Stimulated activated CD8-positive, alpha-beta memory T cell treated with anti-CD3 and anti-CD28 coated beads, Interleukin-12 subunit alpha, Interleukin-12 subunit beta, amount 100 ng/mL, for 4 hours (primary cell): ENCODE measurements at places on chromosomes 6 and 20.

DNA sequence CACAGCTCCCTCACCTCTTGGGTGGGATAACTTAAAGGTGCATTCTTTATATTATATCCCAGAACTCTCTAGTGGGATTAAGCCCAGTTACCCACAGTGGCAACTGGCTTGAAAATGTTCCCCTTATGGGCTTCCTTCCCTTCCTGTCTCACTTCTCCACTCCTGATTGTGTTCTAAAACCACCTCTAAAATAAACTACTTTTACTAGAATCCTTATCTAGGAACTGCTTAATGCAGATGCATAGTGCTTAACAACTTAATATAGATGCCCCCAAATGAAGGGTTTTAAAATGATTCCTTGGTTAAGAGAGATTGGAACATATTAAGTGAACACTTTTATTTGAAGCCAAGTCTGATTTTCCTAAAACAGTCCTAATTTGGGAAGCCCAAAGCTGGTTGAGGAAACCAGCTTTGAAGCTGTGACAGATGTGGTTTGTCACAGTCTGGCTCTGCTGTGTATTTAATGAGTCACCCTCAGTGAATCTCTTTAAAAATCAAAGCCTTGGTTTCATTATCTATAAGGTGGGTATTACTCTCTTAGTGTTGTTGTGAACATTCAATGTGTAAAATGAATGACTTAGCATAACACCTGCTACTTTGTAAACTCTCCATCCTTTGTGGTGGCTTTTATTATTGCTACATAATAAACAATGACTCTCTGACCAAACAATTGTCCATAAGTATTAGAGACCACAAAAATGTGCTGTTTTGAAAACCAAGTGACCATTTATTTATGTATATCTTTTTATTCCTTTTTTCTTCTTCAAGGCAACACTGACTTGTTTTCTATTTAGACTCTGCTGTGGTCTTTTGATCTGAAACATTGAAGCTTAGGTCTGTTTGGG lies 24.4 kb downstream of the PLCB1 start:
- DNase-seq = no peak

GRCh38 chr6:22290045-22290444 lies 6.8 kb downstream of the PRL start:
- no peak for DNase-seq

DNA sequence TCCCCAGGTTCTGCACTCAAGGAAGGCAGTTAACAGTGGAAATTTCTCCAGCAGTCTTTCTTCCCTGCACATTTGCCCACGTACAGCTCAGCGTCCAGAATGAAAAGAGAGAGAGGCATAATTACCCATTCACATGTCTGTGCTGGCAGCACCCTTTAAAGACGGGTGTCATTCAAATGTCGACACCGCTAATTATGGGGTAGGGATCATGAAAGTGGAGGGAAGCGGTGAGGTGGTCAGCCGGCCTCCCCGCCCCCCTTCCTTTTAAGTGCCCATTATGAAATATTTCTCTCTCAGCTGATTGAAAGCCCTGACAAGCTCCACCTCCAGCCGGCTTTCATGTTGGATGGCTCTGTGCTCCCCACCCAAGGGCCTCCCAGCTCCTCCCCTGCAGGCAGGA lies 246.1 kb downstream of the BMP7 start:
- no peak for DNase-seq

- no peak for DNase-seq
These were observed 41.4 kb downstream of the MAP3K5 start for GRCh38 chr6:136750696-136751521.
